ENCODE measurements at places on chromosomes 2 and 18.

GRCh38 chr2:26758790-26759321 lies 5.2 kb upstream of the SLC35F6 start:
- no peak for DNase-seq

- no peak for DNase-seq
Measured at GRCh38 chr18:27860701-27861107, 316.2 kb downstream of the CDH2 start.

- DNase-seq: no peak
Measured at GRCh38 chr2:225270053-225270452, 129.5 kb upstream of the NYAP2 start.

GRCh38 chr18:5894611-5895298 lies 567 bp downstream of the TMEM200C start:
- DNase-seq: no peak

DNA sequence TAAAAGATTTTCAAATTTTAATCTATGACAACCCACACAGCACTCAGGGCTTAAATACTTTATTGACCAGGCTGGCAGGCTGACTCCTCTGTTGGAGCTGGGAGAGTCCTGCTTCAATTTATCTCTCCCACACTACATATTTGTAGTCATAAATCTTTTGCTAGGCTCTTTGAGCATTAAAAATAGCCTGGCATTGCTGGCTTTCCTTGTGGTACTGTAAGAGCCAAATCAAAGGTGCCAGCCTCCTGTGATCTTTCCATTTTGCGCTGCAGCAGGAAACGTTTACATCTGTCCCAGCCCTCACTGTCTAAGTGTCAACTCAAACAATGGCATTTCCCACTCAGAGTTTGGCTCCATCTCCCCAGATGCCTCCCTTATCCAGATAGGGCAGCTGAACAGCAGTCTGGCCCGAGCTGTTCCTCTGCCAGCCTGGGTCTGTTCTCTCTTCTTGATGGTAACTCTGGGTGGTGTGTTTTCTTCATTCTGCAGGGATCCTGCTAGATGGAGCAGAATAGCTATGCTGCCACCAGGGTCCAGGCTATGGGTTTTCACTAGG lies 62.1 kb downstream of the LRRTM1 start:
- no peak for DNase-seq

DNA sequence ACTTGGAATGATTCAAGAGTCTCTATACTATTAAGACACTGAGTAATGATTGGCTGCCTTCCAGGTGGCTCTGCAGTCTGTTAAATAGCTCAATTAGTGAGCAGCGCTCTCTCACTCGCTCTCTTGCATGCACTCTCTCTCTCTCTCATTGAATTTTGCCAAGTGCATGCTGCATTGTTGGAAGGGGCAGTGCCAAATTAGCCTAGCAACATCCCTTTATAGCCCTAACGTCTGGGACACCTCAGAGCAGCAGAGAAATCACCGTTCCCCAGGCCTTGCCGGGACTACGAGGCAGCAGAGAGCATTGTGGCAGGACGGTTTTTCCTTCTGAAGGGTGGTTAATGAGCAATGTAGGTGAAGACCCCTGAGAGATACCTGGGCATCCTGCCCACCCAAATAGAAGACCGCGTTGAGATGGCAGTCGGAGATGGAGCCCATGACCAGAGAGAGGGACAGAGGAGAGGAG lies 447.6 kb upstream of the POU3F3 start:
- DNase-seq: no peak

DNA sequence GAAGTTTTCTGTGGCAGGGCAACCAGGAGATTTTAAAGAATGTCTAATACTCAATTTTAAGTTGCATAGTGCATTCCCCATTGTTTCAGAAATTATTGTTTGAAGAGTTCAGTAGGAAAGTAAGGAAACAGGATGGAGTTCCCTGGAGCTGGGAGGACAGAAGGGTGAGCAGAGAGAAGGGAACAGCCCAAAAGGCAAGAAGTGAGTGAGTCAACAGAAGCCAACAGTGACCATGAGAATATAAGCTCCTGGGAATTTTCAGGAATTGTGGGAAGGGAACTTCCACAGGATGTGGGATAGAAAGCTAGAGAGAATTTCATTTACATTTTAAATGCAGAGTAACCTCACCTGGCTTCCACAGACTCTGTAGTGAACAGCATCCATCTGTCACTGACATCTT lies 268.1 kb upstream of the ATP5MC3 start:
- no peak for DNase-seq
